ENCODE measurements at places on chromosomes 12 and 14.

GRCh38 chr12:45557016-45557415, 172.5 kb upstream of the ARID2 start:
- no peak for DNase-seq

DNA sequence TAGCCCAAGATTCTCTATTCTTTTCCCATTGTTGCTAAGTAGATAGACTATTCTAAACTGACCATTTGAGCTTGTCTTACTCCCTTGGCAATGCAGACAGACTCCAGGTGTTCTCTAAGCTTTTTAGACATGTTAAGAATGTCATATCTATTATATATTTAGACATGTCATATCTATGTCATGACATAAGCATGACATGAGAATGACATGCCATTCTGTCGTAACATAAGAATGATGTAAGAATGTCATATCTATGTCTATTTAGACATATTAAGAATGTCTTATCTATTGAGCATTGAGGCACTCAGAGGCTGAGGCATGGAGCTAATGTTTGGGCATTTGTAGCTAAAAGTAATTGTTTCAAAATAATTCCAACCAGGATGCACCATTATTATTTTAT, 277.3 kb upstream of the ATP2B1 start:
- DNase-seq = no peak

- no peak for DNase-seq
Observed at GRCh38 chr14:44820230-44820964, 141.3 kb downstream of the KLHL28 start.

DNA sequence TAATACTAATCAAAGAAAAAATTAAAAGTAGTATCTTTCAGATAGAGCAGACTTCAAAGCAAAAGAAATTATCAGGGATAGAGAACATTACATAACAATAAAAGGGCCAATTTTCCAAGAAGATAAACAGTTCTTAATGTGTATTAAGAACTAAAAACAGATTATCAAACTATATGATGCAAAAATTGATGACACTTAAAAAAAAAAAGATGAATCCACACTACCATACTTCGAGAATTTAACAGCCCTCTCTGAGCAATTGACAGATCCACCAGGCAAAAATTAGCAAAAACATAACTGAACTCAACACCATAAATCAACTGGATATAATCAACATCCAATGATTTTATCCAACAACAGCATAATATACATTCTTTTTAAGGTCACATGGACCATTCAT, 686.5 kb downstream of the LRFN5 start:
- no peak for DNase-seq

GRCh38 chr14:33218026-33218425, 279.3 kb downstream of the NPAS3 start:
- no peak for DNase-seq

GRCh38 chr12:111521801-111522200, 77.3 kb downstream of the ATXN2 start:
- DNase-seq = no peak

- peak; percentile 56 for DNase-seq
Observed at GRCh38 chr14:21498540-21499526, 12.3 kb downstream of the METTL3 start.

All from H7 (cell line).